ENCODE measurements at places on chromosomes 7 and 10.

DNA sequence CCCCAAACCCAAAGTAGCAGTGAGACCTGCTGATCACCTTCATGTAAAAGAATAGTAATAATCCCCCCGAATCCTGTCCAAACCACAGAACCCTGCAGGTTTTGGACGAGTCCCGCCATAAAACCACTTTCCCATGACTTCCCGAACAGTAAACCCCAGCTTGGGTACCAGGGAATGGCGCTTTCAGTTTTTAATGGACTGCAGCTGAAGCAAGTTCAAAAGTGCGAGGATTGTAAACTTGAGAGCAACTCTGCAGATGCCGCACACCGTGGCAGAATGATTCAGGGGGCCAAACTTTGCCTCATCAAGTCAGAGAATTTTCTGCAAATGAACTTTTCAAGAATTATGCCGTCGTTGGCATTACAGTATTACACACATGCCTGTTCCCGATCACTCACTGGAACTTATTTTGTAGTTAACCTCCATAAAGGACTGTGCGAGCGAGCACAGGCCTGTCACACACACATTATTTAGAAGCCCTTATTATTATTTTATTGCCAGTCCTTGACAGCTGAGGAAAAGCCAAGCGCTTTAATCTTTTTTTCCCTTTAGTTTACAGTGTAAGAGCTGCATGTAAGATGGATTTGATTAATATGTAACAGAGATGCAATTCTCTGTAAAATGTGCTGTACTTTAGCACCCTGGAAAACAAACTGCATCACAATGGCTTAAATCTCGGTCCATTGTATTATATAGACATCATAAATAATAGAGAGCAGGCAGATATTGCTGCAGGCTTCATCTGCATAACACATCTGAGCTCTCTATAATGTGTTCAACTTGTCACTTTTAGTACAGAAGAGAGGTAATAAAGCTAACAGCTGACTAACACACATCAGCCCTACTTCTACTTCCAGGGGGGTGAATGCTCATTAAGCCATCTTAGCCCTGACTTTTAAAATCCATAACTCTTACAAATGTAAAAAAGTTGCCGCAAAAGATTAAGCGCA is 493.5 kb upstream of the GALNT17 start:
- no peak for DNase-seq

DNA sequence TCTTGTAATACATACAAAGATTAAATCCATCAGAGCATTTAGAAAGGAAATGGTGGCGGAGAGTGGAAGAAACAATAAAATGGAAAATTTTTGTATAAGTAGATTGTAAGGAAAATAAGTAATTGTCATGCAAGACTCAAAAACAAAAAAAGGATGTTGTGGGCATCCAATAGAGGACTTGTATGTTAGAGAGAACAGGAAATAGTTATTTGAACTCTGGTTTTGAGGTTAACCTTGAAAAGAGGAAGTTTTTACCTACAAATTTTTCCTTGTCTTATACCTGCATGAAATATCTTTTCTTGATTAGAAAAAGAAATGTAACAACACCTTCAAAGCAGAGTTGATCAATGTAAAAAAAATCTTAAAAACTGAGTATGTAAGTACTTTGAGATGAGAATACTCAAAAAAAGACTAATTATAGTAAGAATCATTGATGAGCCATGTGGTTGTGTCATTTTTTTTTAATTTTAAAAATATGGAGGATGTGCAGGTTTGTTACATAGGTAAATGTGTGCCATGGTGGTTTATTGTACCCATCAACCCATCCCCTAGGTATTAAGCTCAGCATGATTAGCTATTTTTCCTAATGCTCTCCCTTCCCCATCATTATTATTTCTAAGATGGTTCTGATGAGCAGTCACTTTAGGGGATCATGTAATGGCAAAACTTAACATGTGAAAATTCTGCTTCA is 11.9 kb downstream of the TMEM106B start:
- DNase-seq, result no peak

DNA sequence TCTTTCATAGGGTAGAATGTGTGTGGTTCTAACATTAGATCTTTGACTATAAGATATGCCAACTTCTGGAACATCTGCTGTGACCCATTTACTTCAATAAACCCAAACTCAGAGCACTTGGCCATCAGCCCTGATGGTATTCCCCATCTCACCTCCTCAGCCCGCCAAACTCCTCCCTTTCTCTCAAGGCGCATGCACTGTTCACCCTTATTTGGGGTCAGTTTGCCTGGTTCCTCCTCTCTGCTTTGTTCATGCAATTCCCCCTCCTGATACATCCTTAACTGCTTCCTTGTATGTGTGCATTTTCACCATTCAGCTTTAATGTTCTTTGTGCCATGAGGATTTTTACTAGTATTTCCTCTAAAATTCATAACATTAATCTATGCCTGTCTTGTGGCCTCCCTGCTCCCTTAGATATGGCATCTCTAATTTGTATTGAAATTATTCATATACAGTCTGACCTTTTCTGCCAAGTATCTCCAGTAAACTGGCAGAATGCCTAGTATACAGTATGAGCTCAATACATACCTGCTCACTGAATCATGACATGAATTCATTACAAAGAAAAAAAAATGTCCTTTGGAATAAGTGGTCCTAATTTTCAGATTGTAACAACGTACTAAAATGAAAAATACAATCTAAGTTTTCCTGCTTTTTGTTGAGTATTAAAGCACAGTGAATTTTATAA is 336.8 kb upstream of the IGFBP3 start:
- no peak for DNase-seq

GRCh38 chr7:52146871-52147634 is 830.4 kb upstream of the COBL start:
- no peak for DNase-seq

GRCh38 chr10:43336641-43337318 is 34.7 kb upstream of the FXYD4 start:
- no peak for DNase-seq

DNA sequence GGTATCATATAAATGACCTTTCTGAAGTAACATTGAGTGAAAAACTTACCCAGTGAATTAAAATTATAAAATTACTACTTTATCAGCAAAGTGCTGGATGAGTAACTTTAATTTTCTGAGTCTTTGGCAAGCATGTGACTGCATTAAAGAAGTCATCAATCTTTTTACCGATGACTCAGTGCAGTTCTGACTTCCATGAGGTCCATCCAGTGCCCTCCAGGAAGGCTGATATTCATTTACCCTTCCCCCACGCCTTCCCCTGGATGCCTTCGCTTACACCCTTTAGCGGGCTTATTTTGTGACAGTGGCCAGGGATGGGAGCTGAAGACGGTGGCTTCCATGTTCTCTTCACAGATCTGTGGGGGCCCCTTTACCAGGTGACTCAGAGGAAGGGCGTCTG is 572.9 kb upstream of the PFKP start:
- no peak for DNase-seq
